Left ventricle myocardium inferior (tissue), 1 donor: ENCODE measurements at places on chromosomes 7 and 10. TPM values are rescaled to one million over a fixed set of nuclear protein-coding genes. Genes with fewer than 3 reads are reported as not detected.

DNA sequence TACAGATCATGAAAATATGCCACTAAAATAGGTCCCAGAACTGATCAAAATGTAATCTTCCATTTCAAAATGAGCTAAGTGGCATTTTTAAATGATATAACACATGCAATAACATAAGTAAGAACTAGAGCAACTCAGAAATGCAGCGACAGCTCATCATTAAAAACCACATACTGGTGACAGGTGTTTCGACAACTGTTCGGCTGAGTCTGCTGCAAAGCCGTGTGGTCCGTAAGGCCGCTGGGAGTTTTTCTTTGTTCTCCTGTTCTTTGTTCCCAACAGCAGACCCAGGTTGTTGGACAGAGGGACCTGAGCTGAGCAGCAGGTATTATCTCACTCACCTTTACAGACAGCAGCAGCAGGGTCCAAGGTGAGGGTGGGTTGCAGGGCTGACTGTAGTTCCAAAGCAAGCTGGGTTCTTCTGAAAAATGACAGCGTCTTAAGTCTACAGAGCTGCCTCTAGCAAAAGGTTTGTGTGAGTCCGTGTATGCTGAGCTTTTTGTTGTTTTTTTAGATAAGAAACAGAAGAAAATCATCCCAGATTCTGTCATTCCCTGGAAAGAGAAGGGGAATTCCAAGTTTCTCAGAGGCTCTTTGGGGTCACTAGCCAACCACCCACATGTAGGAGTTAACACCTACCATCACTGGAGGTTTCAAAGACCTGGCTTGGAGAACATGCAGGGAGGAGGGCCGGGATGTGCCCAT lies 45.4 kb upstream of the MACROH2A2 start:
- DNase-seq, result no peak

DNA sequence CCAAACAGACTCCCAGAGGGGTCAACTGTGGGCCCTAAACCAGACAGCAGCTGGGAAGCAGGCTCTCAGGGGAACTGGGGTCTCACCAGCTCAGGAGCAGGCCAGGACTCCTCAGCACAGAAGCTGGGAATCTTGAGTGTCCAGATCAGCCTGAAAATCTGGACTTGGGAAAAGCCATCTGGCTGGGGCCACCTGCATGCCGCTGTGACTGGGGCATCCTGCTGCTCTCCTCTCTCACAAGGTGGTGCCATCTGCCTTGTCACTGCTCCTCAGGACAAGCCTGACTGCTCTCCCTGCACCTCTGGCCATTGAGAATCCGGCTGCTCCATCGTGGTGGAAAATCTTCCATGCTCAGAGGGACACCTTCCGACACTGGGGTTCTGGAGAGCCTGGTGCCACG lies 141.4 kb downstream of the PLPP4 start:
- no peak for DNase-seq

GRCh38 chr7:84108119-84108518 lies 86.5 kb downstream of the SEMA3A start:
- no peak for DNase-seq

GRCh38 chr7:32102432-32102873 lies 32.2 kb upstream of the PDE1C start:
- peak; percentile 36 for DNase-seq

DNA sequence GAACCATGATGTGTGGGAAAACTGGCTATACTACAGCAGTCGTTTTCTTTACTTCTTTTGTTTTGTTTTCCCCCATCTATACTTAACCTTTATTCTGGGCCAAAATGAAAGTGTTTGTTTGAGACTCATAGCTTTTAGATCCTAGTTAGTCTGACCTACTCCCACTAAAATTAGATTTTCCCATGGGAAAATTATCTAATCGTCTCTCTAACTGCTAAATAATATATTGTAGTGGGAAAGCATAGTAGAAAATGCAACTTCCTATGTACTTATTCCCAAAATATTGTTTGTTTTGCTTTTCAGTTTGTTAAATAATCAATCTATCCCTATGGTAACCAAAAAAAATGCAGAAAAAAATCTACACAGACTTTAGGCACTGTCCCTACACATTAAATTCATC lies 96.6 kb downstream of the NOC3L start:
- DNase-seq, result no peak

DNA sequence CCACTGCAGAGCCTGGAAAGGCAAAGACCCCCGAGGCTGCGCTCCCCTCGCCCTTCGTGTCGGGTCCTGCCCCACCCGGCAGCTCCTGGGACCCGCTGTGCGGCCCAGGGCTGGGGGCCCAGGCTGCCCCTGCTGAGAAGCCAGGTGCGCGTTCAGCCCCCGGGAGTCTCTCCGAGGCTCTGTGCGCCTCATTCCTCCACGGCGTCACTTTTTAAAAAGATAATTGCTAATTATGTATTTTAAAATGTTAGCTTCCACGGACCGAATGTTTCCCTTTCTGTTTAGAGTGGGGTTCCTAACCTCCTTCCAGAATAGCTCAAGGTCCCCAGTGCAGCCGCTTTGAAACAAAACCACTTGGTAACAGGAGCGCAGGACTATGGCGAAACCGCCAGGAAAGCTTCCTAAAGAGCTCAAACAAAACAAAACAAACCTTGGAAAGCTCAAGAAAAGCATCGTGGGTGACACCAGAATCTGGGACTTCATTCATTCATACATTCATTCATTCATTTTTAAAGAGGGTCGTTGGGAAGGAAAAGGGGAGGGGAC lies 45.6 kb downstream of the PDIA4 start:
- DNase-seq, result no peak

- DNase-seq, result no peak
Observed at GRCh38 chr10:17771017-17771416, 19.0 kb downstream of the TMEM236 start.

DNA sequence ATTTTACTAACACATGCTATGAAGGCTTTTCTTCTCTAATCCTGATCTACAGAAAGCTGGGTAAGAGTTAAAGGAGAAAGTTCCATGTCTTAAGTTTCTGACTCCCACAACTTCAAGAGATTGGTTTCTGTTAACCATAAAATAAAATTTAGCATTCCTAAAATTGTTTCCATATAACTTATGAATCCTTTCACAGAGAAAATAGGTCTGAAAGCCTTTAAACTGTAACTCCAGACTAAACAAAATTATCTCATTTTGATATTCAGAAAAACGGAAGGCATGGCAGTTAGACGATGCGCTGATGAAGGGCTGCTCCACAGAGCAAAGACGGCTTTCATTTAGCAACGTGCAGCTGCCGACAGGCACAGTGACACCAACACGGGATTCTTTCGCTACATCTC lies 133.3 kb downstream of the SLC25A13 start:
- no peak for DNase-seq

DNA sequence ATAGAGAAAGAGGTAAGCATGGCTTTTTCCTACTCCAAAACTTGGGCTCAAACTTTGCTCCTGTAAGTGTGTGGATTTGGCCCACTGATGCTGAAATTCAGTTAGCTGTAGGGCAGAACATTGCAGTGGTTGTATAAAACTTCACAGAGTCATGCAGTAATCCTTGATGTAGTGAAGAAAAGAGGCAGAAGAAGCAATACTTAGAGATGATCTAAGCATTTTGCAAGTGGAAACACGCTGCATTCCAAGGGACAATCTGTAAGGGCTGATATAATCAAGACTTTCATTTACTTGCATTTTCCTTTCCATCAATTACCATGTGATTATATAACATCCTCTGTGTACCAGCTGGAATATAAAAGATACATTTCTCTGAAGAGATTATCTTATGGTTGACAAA lies 338.8 kb downstream of the DNAJB9 start:
- DNase-seq, result no peak

DNA sequence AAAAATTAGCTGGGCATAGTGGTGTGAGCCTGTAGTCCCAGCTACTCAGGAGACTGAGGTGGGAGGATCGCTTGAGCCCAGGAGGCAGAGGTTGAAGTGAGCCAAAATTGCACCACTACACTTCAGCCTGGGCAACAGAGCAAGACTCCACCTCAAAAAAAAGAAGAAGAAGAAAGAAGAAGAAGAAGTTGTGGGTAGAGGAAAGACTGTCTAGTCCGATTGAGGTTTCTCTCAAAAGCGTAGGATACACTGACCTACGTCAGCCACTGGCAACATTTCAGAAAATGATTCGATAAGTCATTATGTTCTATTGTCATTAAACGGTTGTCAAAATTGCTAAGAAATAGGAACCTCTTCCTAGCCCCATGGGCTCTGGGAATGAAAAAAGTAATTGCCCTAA lies 22.3 kb upstream of the RHBDD2 start:
- no peak for DNase-seq

GRCh38 chr10:61475449-61475873 lies 22.3 kb upstream of the TMEM26 start:
- DNase-seq, result no peak

DNA sequence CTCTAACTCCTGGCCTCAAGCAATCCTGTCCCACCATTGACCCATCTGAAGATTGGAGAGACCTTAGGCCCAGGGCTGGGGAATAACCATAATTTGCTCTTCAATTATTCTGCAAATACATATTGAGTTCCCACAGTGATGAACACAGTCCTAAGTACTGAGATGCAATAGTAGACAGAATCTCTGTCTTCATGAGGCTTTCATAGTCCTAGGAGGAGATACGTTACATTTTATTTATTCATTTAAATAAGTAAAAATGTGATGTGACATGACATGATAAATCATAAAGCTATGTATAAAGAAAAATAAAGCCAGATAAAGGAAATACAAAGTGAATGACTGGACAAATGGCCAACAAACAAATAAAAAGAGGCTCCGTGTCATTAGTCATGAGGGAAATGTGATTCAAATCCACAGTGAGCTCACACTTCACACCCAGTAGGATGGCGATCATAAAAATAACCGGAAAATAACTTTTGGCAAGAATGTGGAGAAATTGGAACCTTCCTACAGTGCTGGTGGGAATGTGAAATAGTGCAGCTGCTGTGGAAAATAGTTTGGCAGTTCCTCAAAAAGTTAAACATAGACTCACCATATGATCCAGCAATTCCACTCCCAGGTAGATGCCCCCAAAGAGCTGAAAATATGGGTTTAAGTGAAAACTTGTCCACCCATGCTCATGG lies 52.1 kb upstream of the JCAD start:
- DNase-seq, result no peak

- no peak for DNase-seq
Observed at GRCh38 chr7:3206771-3207191, 94.3 kb upstream of the SDK1 start.

DNA sequence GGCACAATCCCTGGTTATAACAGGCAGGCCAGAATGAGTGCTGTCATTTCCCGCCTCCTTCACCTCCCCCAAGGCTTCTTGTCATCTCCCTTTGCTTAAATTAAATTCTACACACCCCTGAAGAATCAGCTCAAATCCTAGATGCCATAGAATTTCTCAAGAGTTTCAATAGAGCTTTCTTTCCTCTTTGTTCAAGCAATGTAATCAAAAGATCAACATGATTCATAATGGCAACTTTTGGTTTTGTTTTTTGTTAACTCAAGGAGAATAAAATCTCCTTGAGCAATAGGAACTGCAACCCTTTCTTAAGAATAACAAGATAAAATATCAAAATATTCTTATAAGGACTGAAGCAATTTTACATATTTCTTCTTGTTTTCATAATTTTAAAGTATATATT lies 180.8 kb upstream of the CDK1 start:
- no peak for DNase-seq

DNA sequence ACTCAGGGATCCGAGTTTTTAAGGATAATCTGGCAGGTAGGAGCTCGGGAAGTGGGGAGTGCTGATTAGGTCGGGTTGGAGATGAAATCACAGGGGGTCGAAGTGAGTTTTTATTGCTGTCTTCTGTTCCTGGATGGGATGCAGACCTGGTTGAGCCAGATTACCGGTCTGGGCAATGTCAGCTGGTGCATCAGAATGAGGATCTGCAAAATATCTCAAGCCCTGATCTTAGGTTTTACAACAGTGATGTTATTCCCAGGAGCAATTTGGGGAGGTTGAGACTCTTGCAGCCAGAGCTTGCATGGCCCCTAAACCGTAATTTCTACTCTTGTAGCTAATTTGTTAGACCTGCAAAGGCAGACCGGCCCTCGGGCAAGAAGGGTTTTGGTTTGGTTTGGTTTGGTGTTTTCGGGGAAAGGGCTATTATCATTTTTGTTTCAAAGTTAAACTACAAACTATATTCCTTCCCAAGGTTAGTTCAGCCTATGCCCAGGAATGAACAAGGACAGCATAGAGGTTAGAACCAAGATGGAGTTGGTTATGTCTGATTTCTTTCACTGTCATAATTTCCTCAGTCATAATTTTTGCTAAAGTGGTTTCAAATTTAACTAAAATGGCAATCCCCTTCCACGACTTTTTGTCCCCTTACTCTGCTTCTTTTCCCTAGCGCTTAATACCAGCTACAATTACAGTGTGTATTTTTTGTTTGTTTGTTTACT lies 20.6 kb upstream of the PIK3CG start:
- no peak for DNase-seq

DNA sequence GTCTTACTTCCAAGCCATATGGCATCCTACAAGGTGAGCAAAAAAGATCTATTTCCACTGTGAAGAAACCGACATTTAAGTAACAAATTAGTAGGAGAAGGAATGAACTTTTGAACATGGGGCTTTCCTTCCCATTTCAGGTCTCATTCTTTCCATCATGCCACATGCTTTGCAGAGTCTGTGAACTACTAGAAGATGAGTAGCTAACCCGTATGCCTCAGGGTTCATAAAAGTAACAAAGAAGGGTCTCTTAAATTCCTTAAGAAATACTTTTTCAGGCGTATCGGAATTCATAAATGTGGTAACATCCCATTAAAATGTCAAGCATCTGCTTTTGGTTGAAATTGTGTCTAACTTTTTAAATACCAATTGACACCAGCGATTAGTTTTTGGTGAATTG lies 81.3 kb upstream of the TNS3 start:
- DNase-seq, result no peak

GRCh38 chr7:105751054-105751453 lies 125.3 kb downstream of the ATXN7L1 start:
- DNase-seq, result no peak

DNA sequence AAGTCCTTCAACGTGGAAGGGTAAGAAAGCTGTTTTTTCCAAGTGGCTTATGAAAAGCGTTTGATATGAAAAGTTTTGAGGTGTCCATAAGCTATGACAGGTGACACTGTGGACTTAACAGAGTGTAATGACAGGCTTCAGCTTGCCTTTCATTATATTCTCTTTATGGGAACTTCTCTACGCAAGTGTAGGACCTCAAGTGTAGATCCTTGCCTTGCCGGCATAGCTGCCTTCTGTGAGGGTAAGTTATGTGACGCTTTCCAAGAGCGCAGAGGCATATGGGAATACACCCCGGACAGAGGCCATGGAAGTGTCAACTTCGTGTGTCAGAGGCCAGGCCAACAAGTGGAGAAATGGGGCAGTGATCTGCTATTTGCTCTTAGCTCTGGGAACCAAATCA lies 91.9 kb downstream of the GALNT11 start:
- no peak for DNase-seq

DNA sequence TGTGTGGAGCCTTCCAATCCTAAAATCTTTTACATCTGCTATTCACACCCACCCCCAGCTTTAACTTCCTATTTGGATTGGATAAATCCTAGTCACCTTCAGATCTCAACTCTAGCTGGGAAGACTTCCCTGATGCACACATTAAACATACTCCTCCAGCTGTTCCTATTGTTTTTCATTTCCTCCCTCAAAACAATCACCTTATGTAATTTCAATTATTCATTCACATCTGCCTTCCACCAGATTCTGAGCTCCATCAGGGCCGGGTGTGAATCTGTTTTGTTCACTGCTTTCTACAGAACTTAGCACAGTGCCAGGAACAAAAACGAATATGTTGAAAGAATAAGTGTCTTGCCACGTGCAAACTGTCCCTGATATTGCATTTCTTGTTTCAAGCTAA lies 497.4 kb downstream of the PLXDC2 start:
- DNase-seq, result no peak

OPALIN gene
- total RNA-seq, result not detected

MRLN gene
- not detected for total RNA-seq

SH2D4B gene
- not detected for total RNA-seq

AQP1 gene
- total RNA-seq, result 253 TPM

ATP6V0E2 gene
- 120 TPM for total RNA-seq

TMEM139 gene
- total RNA-seq, result 8.8 TPM

COPG2 gene
- 16.9 TPM for total RNA-seq
